Cardiac muscle cell (in vitro differentiated cells and primary cell): ENCODE measurements at places on chromosomes 7 and 10. TPM values are rescaled to one million over a fixed set of nuclear protein-coding genes. Genes with fewer than 3 reads are reported as not detected.
A peak's percentile ranks its signal among the peaks of the same experiment; 100 is the strongest.

The PEX1 gene
- 19.8 and 25.9 TPM in 2 replicates for total RNA-seq

The GPC2 gene
- 37.4 and 47.9 TPM in 2 replicates for total RNA-seq

- no peak overlapping the region for H3K27ac ChIP-seq
- H3K27me3 ChIP-seq: no peaks in the 10 kb centered on the region
- H3K4me3 ChIP-seq: no peak overlapping the region
- no peak for DNase-seq
Observed at GRCh38 chr10:59285073-59285472, 77.3 kb downstream of the FAM13C start.

DNA sequence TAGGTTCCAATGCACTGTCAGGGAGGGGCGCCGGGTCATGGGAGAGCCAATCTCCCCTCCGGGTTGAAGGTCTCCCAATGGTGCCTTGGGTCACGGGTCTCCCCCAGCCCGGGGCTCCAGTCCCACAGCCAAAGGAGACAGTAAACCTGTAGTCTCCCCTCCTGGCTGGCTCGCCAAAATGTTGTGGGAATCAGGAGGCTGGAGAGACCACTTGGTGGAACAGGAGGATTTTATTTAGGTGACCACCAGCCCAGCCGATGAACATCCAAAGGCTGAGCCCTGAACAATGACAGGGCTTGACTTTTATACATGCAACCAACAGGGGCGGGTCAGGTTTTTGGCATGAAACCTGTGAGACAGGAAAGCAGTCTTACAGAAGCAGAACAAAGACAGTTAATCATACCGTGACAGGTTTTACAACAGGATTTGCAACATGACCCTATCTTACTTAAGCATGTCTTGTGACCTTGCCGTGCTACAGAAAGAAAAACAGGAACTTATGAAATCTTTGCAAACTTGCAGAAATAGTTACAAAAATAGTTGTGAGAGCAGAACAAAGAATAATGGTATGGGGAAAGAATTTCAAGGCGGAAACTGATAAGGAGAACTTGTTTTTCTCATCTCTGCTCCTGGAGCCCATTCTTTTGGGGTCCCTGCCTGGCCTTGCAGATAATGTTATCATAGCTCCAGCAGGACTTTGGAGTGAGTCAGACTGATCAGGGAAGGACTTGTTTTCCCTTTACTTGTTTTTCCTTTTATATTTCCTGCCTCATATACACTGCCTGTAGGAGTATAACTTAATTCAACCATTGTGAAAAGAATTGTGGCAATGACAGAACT, 7.1 kb downstream of the ERV3-1 start:
- H3K4me1 ChIP-seq: no peaks in the 10 kb centered on the region
- DNase-seq: no peak
- H3K27me3 ChIP-seq: no peaks in the 10 kb centered on the region
- H3K4me3 ChIP-seq: no peak overlapping the region
- no peak overlapping the region for H3K27ac ChIP-seq

DNA sequence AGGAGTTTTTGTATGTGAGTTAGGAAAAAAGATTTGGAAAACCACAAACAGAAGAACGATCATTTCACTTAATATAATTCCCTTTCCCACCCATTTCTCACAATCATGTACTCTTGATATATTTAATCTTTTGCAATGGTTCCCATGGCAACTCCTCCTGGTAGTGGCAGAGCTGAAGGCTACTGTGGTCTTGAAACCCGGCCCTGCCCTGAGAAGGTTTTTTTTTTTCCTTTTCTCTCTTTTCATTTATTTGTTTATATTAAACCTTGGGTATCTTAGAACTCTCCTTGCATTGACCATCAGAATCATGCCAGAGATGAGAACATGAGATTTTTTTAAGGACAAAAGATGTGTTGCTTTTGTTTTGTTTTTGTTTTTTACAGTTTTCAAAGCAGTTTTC, 566.1 kb upstream of the NRP1 start:
- H3K4me1 ChIP-seq: no peaks in the 10 kb centered on the region
- H3K27ac ChIP-seq: no peak overlapping the region
- H3K36me3 ChIP-seq: no peaks in the 10 kb centered on the region
- DNase-seq: peak; percentile 76

- H3K27ac ChIP-seq: no peak overlapping the region
- H3K4me1 ChIP-seq: no peaks in the 10 kb centered on the region
- peaks cover 13% of the 10 kb centered on the region for H3K27me3 ChIP-seq
- no peaks in the 10 kb centered on the region for H3K36me3 ChIP-seq
- H3K4me3 ChIP-seq: no peak overlapping the region
Observed at GRCh38 chr7:157699357-157700013, 362.7 kb downstream of the DNAJB6 start.

The OPALIN gene
- not detected in 2 replicates for total RNA-seq

- peaks cover 26% of the 10 kb centered on the region for H3K4me1 ChIP-seq
- DNase-seq: no peak
- no peak overlapping the region for H3K27ac ChIP-seq
- no peaks in the 10 kb centered on the region for H3K27me3 ChIP-seq
Observed at GRCh38 chr10:277963-278362, 142.7 kb downstream of the ZMYND11 start.

The HACD1 gene
- 141 and 226 TPM in 2 replicates for total RNA-seq

DNA sequence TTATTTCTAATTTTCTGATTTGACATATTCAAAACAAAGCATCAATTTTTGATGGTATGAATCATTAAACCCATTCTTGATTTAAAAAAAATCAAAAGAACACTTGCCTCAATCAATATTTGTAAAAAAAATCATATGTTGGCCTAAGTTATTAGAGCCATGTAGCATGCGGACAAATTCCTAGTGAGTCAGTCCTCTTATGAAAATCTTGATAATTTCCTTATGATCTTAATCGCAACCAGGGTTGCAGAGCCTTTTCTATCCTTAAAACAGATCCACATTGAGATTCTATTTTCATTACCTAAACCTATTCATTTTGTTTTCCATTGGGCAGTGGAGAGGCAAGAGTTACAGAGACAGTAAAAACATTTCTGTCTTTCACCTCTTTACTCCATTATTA, 203.2 kb downstream of the ARL4A start:
- no peaks in the 10 kb centered on the region for H3K36me3 ChIP-seq
- no peak for DNase-seq
- no peak overlapping the region for H3K27ac ChIP-seq
- H3K4me1 ChIP-seq: no peaks in the 10 kb centered on the region
- no peak overlapping the region for H3K4me3 ChIP-seq

DNA sequence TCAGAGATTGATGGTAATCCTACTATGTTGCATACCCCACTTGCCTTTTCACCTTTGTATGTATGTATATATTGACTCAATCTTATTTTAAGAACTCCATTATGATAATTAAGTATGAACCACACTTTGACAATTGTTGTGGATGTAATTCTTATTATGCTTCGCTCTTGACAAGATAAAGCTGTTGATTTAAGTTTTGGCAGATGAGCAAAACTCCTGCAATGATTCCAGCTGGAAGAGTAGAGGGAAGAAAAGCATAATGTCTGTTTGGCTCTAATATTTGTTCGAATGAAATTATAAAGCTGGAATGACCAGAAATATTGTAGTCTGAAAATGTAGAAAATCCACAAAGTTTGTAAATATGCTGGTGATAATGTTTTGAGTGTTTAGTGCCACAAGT, 83.8 kb upstream of the AKR1E2 start:
- no peaks in the 10 kb centered on the region for H3K27me3 ChIP-seq
- H3K4me3 ChIP-seq: no peak overlapping the region
- DNase-seq: no peak
- H3K36me3 ChIP-seq: no peaks in the 10 kb centered on the region
- H3K27ac ChIP-seq: no peak overlapping the region
- H3K4me1 ChIP-seq: no peaks in the 10 kb centered on the region

The CC2D2B gene
- total RNA-seq: 0.07 and 0.15 TPM in 2 replicates
